ENCODE measurements at places on chromosomes 3 and 15. TPM values are rescaled to one million over a fixed set of nuclear protein-coding genes. Genes with fewer than 3 reads are reported as not detected.

FSIP1 gene
- 0.32 TPM for total RNA-seq

SLC51B gene
- total RNA-seq = not detected

DNA sequence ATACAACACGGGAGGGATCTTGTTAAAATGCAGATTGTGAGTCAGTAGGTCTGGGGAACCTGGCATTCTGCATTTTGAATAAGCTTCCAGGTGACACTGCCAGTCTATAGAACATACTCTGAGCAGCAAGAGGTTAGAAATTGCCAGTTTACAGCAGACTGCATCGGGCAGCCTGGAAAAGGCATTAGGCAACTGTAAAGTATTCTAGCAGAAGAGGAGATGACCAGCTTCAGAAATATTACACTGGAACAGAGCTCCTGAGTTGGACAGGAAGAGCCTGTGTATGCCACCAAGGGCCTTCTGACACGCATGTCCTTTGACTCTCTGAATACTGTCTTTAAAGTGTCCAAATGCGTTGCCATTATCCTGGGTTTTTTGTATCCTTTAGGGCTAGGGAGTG, 2.5 kb upstream of the ACAN start:
- H3K4me3 ChIP-seq = no peak overlapping the region
- no peak for DNase-seq
- H3K27ac ChIP-seq = no peak overlapping the region
- H3K27me3 ChIP-seq = no peaks in the 10 kb centered on the region

SLC24A5 gene
- total RNA-seq = not detected

DNA sequence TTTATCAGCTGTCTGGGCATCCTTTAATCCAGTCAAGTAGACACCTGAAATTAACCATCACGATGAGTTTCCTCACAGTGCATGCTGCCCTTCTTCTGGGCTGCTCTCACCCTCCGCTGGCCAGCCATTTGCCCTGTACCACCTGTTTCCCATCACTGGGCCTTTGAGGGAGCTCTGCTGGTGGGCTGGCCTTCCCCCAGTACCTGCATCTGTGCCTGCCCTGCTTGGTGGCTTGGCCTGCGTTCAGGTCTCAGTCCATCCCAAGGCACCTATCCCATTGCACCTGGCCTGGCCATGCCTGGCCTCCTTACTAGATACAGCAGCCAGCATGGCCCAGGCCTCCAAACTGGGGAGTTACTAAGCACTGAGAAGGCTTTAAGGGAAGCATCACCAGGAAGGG, 413.2 kb downstream of the NTRK3 start:
- no peak for DNase-seq
- no peaks in the 10 kb centered on the region for H3K36me3 ChIP-seq
- H3K4me1 ChIP-seq = no peaks in the 10 kb centered on the region
- no peak overlapping the region for H3K27ac ChIP-seq
- H3K4me3 ChIP-seq = no peak overlapping the region

SCAPER gene
- total RNA-seq = 19.5 TPM

DNA sequence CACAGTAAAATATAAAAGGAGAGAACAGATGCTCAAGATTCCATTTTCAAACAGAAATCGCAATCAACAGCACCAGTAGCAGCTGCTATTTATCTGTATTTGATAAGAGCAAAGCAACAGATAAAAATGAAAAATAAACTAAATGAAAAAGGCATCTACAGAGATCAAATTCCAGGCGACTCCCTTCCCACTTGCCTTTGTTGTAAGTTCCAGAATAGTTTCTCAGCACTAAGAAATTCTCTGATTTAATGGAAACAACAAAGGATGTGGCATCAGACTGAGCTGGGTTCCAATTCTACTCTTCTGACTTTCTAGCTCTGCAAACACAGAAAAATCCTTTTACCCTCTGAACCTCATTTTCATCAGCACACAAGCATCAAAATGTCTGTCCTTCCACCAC, 110.8 kb upstream of the MME start:
- no peak for DNase-seq
- H3K27ac ChIP-seq = peak overlapping the region; percentile 79
- H3K4me3 ChIP-seq = no peak overlapping the region
- H3K27me3 ChIP-seq = no peaks in the 10 kb centered on the region

PLS1 gene
- 18.4 TPM for total RNA-seq

DNA sequence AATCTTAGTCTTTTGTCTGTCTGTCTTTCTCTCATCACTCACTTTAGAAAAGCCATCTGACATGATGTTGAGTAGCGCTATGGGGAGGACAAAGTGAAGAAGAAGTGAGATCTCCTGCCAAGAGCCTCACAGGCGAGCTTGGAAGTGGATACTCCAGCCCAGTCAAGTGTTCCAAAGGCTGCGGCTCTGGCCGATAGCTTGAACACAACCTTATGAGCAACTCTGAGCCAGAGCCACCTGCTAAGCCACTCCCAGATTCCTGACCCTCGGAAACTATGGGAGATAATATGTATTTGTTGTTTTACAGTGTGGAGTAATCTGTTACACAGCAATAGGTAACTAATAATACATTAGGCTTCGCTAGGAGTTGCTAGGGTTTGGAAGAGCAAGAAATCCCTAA, 76.2 kb downstream of the MB21D2 start:
- H3K27me3 ChIP-seq = no peaks in the 10 kb centered on the region
- no peak overlapping the region for H3K4me3 ChIP-seq
- no peak for DNase-seq
- H3K4me1 ChIP-seq = no peaks in the 10 kb centered on the region
- H3K27ac ChIP-seq = no peak overlapping the region
- no peaks in the 10 kb centered on the region for H3K36me3 ChIP-seq

DNA sequence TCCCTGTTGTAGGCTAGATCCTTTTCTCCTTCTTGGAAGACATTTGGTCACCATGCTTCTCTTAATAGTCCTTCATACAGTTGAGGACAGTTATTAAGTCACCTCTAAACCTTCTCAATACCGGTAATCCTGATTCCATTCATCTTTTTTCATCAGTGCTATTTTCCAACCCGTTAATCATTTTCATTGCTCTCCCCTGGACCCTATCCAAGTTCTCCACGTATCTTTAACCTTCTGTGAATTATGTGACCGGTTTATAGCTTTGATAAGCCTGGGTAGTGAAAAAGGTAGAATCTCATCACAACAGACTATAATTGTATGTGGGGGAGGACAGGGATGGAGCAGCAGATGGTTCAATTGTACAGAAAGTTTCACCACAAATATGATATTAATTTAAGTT, 168.5 kb downstream of the MECOM start:
- no peak overlapping the region for H3K27ac ChIP-seq
- H3K36me3 ChIP-seq = no peaks in the 10 kb centered on the region
- no peaks in the 10 kb centered on the region for H3K27me3 ChIP-seq

- H3K27me3 ChIP-seq = no peaks in the 10 kb centered on the region
- no peaks in the 10 kb centered on the region for H3K4me1 ChIP-seq
- no peaks in the 10 kb centered on the region for H3K36me3 ChIP-seq
- H3K4me3 ChIP-seq = no peak overlapping the region
- no peak overlapping the region for H3K27ac ChIP-seq
Observed at GRCh38 chr3:176651622-176652021, 545.7 kb downstream of the TBL1XR1 start.

DNA sequence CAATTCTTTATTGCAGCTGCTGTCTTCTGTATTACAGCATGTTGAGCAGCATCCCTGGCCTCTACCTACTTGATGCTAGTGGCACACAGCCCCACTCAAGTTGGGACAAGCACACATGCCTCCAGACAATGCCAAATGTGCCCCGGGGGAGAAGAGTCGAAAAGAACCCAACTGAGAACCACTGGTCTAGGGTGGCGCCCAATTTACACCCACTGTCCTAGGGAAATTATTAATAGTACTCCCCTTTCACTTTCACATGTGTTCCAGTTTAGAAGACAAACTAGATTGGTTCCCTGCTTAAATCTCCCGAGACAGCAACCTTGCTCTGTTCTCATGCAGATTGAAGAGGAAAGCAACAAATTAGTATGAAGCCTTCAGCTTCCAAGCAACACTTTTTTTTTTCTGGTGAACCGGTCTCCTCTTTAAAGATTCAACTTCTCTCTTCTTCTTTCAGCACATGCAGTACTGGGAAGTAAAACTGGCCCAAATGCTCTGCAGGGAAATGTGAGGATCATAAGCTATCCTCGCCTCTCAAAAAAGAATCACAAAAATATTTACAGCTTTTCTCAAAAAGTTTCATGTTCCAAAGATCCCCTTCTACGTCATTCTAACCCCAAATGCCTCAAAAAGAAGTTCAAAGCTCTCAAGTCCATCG, 823.9 kb upstream of the CFAP20DC start:
- no peak overlapping the region for H3K4me3 ChIP-seq
- no peak overlapping the region for H3K27ac ChIP-seq
- DNase-seq = no peak
- H3K36me3 ChIP-seq = no peaks in the 10 kb centered on the region

GRCh38 chr3:190121061-190121377, 322 bp upstream of the P3H2 start:
- H3K4me1 ChIP-seq = no peaks in the 10 kb centered on the region
- no peaks in the 10 kb centered on the region for H3K36me3 ChIP-seq
- peak overlapping the region; percentile 81 for H3K27ac ChIP-seq
